ENCODE measurements at places on chromosomes 7 and 10.

DNA sequence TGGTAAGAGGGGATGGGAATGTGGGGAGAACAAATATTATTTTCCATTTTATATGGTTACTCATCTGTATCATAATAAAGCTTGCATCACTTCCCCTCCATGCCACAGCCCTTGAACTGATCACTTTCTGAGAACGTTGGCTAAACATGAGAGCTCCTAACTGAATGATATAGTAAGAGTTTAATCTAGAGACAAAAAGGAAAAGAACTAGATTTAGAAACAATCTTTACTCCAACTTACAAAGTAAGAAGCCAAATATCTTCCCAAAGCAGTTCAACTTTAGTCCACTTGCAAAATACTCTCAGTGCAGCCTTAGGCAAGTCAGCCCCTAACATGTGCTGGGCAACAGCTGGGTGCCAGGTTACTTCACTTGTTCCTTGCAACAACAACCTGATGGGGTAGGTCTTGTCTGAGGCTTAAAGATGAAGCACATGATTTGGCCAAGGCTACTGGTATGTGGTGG, 20.3 kb downstream of the SMURF1 start:
- no peak for DNase-seq

- no peak for DNase-seq
Observed at GRCh38 chr7:46253520-46253919, 332.4 kb upstream of the IGFBP3 start.

DNA sequence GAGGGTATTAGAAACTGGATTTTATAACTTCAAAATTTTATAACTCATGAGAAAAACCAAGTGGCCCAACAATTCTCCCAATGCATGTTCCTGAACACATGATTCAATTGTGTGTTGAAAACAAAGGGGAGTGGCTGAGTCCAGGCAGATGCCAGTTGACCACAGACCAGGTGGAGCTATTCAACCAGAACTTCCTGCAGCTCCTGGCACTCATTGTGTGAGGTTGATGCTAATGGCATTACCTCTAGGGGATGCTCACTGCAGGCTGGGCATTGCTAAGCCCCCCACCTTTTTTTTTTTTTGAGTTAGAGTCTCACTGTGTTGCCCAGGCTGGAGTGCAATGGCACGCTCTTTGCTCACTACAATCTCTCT, 20.3 kb downstream of the MYOF start:
- DNase-seq, result no peak

DNA sequence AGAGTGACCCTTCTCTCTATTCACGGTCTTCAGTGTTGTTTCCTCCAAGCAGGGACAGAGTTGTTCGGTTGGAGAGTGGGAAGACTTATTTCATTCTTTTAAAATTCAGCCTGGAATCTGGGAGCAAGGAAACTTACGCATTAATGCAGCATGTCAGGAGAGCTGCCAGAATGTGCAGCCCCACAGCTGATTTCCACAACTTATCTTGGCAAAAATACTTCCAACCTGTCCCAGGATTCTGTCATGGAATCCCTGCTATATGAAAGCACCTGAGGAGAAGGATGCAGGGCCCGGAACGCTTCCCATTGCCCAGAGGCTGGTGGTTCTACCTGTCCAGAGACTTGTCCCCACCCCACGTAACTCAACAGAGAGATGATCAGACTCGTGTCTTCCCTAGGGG, 86.9 kb upstream of the MKI67 start:
- DNase-seq, result no peak

- no peak for DNase-seq
Observed at GRCh38 chr10:112774798-112775197, 175.2 kb upstream of the TCF7L2 start.

GRCh38 chr7:56092789-56093531, at the start of gene PHKG1:
Gene PHKG1, minus strand, starts transcription at chr7:56092952. Its CDS starts 4,011 bp downstream, at chr7:56088941.
- DNase-seq, result no peak

GRCh38 chr7:100572949-100573675, 588 bp downstream of the SAP25 start:
- DNase-seq, result no peak

- no peak for DNase-seq
Observed at GRCh38 chr7:157973971-157974677, 613.5 kb downstream of the PTPRN2 start.

GRCh38 chr7:23235813-23236221, 10.8 kb upstream of the GPNMB start:
- no peak for DNase-seq

- no peak for DNase-seq
Observed at GRCh38 chr10:12622016-12622415, 272.7 kb downstream of the CAMK1D start.

DNA sequence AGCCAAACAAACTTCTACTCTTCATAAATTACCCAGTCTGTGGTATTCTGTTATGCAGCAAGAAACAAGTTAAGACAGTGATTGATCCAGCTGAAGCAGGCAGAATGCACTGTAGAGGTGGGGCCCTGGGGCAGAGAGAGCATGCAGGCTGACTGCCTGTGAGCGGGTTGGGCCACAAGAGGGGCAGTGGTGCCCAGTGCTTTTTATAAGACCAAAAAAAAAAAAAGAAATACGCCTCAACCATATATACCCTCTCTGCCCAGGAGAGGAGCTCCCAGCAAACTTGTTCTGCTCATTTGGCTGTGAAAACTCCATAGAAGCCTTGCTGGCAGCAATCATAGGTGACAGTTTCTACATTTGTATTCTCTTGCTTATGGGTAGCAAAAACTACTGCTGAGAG, 104.7 kb downstream of the SORBS1 start:
- no peak for DNase-seq

GRCh38 chr7:39808796-39809481, 141.1 kb upstream of the CDK13 start:
- no peak for DNase-seq

DNA sequence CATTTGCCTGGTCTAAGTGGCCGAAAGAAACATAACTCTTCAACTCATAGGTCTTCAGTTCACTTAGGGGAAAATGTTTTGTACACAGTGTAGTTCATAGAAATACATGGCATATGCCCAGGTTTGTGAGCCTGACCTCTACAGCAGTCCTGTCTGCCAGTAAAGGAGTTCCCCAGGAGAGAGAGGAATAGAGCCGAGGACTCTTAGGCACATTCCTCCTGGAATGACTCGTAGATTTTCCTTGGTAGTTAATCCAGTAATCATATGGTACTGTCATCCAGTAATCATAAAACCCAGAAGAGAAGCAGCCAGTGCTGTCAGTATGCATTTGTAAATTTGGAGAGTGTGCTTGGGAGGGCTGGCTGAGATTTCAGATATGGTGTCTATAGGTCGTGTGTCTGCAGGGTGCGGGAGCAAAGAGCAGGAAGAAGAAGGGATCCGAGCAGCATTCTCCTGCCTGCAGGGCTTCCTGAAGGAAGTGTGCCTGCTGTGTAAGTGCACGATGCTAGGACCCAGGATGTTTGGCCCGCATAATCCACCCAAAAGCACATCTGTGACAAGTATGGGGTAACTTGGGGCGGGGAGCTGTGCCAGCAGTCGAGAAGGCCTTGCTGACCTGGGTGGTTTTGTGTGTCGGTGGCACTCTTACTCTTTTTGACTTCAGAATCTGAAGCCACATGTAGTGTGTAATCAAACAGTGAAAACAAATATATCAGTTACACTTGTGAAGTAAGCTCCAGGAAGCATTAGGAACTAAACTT, 13.9 kb downstream of the EIF4H start:
- DNase-seq, result no peak

GRCh38 chr7:139811066-139811465, 18.0 kb upstream of the TBXAS1 start:
- no peak for DNase-seq

DNA sequence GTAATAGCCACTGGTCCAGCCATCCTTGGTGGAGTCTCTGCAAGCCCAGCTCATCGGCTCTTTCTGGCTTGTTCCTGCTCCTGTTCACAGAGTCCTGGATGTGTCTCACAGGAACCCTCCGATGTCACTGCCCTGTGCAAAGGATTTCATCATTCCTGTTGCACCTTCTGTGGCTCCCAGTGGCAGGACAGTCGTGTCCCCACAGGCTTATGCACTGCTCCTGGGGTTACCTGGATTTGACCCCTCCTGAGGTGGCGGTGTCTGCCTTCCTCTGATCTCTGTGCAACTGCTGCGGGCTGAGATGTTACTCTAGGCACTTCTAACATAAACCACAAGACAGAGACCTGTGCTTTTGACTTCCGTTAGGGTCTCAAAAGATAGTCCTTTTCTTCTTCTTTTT, 30.6 kb downstream of the APBB1IP start:
- peak; percentile 33 for DNase-seq

GRCh38 chr10:106615081-106615480, 549.4 kb downstream of the SORCS1 start:
- DNase-seq, result no peak

DNA sequence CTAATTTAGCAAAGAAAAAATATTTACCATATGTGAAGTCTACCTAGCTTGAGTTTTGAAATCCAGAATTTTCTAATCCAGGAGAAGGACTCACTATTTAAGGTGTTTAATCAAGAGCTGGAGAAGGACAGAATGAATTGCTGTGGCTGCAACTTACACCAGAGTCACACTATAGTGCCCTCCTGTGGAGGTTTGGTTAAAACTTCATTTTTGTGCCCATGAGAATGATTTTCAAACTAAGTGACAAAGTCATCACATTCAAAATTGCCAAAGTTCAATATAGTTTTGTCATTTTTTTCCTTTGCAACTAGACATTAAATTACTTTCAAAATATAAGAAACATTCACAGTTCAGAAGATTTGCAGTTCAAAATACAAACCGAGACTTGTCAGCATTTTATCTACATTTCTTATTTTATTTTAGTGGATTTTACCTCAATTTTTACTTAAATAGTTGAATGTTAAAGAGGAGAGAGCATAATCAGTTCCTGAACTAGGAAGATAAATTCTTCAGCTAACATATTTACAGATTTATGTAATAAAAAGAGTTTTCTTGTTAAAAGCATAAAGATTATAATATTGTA, 70.7 kb downstream of the CABCOCO1 start:
- no peak for DNase-seq

DNA sequence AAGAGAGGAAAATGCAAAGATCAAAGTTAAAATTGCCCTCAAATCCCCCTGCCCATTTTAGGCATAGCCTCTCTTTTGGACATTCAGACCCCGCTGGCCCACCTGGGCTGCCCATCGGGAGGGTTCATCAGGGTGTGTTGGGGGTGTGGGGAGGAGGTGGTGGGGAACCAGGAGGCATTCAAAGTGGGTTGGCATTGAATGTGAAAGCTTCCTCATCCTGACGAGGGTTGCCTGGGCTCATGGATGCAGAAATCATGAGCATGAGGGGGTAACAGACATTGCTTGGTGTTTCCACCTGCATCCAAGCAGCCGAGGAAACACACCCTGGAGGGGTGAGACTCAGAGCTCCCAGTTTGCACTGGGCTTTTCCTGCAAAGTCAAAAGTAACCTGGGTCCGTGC, 20.6 kb downstream of the BTBD16 start:
- DNase-seq, result no peak

DNA sequence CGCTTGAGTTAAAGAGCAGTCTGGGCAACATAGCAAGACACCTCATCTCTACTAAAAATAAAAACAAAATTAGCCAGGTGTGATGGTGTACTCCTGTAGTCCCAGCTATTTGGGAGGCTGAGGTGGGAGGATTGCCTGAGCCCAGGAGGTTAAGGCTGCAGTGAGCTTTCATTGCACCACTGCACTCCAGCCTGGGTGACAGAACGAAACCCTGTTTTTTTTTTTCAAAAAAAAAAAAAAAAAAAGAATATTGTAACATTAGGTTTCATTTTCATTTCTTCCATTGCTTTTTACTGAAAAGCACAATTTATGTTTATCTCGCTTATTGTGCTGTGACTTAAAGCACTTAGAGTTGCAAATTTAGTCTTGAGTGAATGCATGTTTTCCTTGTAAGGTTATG, 80.0 kb downstream of the MLLT10 start:
- DNase-seq, result no peak

DNA sequence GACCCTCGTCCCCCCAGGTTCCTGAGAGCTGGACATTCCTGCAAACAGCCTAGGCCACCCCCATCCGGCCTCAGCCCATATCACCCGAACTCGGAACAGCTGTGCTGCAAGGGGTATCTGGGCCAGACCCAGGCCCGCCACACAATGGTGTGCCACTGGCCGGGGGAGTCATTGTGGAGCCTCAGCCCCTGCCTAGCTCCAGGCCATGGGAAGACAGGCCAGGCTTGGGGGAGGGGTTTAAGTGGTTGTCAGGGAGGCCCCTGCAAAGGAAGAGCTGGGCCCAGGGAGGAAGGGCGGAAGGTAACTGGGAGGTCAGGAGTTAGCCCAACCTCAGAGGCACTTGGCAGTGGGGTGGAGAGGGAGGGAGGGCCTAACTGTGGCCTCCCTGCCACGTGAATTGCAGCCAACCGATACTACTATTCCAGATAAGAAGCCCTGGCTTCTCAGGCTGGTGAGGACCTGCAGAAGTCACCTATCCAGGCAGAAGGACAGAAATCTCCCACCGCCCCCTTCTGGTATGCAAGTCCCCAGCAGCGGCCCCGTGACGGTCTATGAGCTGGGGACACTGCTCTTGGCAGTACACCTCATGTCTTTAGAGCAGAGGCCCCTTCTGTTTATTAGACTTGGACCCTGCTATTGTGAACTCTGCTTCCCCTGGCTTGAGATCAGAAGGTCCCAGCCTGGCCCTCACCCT, 26.8 kb downstream of the VSIR start:
- DNase-seq, result no peak

GRCh38 chr7:40047661-40048060, 86.8 kb downstream of the MPLKIP start:
- DNase-seq, result no peak

GRCh38 chr10:124935946-124936345, 6.0 kb upstream of the ZRANB1 start:
- DNase-seq, result no peak

- no peak for DNase-seq
Observed at GRCh38 chr7:66303454-66304155, 98.5 kb downstream of the TPST1 start.

GRCh38 chr7:81419731-81420130, 350.1 kb downstream of the HGF start:
- DNase-seq, result no peak

DNA sequence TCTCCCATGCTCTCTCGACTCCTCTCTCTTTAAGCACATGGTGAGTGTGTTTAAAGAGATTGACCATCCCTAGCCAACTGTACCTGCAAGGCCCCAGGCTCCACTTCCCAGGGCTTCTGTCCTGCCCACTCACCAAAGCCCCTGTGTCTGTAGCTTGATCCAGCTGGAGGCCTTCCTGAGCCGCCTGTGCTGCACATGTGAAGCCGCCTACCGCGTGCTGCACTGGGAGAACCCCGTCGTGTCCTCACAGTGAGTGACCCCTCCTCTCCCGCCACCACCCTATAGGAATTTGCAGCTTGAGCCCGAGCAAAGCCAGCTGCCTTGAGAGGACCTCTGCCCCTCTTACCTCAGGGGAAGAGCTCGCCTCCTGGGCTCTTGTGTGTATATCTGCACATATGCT, 11.2 kb downstream of the ZFYVE27 start:
- no peak for DNase-seq
